Activated naive CD8-positive, alpha-beta T cell treated with anti-CD3 and anti-CD28 coated beads, Interleukin-2, amount 10 ng/mL, durations not matched to agents 7 days and 5 days (primary cell): ENCODE measurements at places on chromosomes 2 and 18. TPM values are rescaled to one million over a fixed set of nuclear protein-coding genes. Genes with fewer than 3 reads are reported as not detected.

Gene WDFY1
- 58.8 TPM for total RNA-seq

DNA sequence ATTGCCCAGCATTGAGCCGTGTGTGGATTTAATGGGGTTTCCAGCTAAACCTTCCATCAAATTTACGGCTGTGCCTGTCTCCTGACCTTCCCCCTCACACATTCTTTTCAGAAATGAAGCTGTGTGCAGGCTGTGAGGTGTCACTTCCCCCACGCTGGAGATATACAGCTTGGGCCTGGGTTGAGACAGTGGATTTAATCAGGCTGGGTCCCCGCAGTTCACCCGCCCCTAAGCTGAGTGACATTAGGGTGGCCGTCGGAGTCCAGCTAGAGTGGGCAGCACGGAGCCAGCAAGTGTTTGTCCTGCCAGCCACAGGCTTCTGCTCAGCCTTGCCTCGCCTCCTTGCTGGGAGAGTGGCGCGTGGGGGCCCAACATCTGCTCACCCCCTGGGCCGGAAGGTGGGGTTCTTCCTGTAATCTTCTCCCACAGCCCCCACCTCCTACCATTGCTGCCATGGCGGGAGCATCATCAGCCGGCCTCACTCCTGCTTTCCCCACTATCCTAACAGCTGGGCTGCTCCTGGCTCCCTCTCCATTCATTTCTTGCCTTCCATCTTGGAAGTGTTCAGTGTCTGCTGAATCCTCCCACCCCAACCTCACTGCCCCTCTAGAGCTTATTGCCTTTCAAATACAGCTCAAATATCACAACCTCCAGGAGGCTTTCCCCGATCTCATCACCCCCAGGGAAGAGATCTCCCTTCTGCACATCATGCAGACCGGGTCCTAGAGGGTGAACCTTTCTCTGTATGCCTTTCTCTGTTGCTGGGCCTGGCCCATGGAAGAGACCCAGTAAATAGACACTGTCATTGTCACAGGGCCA lies 149.0 kb downstream of the GLI2 start:
- no peak for DNase-seq

DNA sequence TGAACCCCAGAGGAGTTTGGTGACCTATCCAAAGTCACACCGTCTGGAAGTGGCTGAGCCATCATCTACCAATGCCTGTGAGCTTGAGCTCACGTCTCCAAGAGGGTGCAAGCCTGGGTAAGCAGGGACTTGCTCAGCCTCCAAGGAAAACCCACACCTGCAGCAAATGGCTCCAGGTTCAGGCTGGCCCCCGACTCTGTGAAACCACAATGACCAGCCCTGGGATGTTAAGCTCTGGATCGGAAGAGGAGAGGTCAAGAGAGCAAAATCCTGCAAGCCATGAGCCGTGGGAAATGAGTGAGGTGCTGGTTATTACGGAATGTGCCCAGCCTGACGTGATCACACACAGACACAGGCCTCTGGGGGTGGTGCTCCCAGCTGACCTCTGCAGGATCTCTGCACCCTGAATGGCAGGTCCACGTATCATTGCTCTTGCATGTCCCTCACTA lies 94.1 kb upstream of the OTOS start:
- DNase-seq = no peak

- DNase-seq = peak; percentile 25
Measured at GRCh38 chr2:10269711-10270610, 32.7 kb upstream of the HPCAL1 start.
